Panc1 (cell line): ENCODE measurements at places on chromosomes 16 and 17. TPM values are rescaled to one million over a fixed set of nuclear protein-coding genes. Genes with fewer than 3 reads are reported as not detected.

GRCh38 chr16:4091240-4092012 is 24.8 kb downstream of the ADCY9 start:
- no peak for DNase-seq

Gene SLC5A2
- total RNA-seq: 0.15 TPM

DNA sequence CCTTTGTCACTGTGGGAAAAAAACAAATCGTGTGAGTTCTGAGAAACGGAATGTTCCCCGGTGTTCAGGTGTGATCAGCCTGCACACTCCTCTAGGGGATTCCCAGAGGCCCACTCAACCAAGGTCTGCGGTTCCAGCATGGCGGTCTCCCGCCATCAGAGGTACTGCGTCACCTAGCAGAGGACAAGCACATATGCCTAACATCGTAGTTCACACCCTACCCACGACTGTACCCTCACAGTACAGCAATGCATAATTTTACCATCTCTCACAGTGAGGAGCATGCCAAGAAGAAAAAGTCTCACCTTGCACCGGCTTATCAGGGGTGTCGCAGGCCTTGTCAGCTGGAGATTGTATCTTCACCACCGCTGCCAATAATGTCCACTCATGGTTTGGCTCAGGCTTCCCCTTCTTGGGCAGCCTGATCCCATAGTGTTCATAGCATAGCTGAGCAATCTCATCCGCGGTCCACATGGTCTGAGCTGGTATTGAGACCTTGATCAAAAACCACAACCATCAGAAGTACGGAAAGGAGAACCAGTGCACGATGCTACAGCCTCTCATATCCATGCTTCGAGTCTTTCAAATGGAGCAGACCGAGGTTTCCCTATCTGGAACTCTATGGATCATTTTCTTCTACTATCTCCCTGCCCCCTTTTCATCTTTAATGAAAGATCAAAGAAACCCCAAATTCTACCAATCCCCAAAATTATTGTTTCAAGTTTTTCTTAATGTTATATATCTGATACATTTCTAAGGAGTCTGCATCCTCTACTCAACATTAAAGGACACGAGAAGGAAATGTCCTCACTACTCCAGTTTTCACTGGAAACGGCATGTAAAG is 2.5 kb downstream of the ADAT1 start:
- no peak for DNase-seq

DNA sequence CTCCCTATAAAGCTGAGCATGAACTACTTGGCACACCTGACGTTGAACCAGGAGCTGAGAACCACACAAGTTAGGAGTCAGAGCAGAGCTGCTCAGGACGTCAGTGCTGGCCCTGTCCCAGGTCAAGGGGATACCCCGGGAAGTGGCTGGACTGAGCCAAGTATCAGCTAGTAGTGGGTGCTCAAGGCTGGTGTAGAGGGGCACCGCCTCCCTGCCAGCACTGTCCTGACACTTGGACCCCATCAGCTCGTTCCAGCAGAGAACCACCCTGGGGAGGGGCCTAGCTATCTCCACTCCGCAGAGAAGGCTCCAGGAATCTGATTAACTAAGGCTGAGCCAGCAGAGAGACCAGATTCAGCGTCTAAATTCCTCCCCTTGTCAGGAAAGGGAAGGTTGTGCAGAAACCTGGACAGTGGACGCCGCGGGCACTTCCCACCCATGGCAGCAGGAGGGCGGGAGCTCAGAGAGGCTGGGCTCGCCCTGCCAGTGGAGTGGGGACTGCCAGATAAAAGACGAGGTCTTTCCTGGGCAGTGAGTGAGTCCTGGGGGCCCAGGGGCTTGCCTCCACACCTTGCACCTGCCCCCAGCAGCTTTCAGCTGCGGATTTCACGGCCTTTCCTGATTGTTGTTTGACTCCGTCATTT is 21.0 kb downstream of the C16orf90 start:
- no peak for DNase-seq

DNA sequence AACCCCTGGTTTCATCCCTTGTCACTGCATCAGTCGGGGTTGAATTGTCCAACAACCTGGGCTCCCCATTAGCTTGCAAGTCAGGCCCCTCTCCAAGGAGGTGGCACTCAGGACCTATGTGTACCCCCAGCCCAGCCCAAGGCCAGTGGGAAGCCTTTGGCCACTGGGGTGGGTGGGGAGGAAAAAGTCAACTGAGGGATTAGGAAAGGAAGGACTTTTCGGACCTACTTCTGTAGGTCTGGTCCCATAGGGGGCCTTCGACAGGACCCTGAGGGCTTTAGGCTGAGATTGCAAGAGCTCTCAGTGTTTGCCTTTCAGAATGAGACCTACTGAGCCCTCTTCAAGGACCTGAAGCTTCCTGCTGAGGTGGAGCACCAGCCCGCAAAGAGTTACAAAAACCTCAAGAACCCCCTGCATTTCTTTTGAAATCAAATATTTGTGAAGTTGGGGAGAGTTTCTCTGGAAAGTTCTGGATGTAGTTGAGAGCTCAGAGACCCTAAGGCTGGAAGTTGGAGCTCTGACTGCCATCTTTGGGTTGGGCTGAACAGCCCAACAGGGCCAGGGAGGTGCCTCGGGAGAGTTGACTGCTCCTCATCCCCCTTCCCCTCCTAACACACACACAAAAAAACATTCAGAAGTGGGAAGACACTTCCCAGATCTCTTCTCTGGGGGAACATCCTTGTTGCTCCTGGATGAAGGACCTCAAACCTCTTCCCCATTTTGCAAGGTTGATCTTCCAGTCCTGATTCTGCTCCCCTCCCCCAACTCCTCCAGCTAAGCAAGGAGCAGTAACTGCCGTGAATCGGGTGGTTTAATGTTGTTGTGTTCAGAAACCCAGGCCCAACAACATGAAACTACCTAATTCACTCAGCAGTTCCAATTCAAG is 5.8 kb upstream of the HOXB9 start:
- no peak for DNase-seq

Gene GH1
- total RNA-seq: not detected

- DNase-seq: no peak
These were observed 48.0 kb upstream of the CDYL2 start for GRCh38 chr16:80852261-80852872.

- no peak for DNase-seq
These were observed 32.7 kb downstream of the LITAF start for GRCh38 chr16:11554053-11554452.

DNA sequence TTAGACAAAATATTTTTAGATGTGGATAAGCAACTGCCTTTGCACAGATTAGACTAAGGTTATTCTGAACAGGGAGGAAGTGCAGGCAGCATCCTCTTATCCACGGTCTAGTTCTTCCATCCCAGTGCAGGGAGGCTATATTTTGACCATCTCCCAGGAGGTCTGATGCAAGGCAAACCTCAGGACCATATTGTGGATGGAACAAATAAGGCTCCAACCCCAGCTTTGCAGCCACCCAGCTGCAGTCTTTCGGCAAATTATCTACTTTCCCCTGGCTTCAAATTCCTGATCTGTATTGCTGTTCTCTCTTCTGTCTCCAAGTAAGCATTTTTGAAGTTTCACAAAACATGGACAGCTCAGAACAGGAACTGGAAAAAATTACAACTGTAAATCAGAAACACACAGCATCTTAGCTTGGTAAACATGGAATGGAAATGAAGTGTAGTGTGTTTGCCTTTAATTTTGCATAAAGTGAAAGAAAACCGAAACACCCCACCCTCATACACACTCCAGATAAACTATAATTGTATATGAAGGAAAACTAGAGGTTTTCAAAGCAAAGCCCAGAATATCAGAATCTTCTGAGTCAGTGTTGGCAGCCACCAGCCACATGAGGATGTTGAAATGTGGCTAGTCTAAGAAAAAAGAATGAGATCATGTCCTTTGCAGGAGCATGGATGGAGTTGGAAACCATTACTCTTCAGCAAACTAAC is 33.5 kb upstream of the MON1B start:
- no peak for DNase-seq

GRCh38 chr17:20010099-20010863 is 1.1 kb downstream of the SPECC1 start:
- DNase-seq: peak; percentile 76

DNA sequence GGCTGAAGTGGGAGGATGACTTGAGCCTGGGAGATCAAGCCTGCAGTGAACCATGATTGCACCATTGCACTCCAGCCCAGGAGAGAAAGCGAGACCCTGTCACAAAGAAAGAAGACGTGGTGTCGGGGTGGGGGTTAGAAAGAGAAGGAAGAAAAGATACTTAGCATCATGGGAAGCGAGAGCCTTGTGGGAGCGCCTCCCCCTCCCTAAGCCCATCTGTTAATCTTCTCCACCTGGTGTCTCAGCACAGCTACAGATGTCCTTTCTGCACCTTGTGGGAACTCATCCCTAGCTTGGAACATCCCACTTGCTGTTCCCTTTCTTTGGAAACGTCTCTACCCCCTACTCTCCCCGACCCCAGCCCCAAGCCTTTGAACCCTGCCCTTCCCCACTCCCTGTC is 6.0 kb downstream of the ZNF688 start:
- DNase-seq: no peak

Gene MPDU1
- 47.1 TPM for total RNA-seq

DNA sequence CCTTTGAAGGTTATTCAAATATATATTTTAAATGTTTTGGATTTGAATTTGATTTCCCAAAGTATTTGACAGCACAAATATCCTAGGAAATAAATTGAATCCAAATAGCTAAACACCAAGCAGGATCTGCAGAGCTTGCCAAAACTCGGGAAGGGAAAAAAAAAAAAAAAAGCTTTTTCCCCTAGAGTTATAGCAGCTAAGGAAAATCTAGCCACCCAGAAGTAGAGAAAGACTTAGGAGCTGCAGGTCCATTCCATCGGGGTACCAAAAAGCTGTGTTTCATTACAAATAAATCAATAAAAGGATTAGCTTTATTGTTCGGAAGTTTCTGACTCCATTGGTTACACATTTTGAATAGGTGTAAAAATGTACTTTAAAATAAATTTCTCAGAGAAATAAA is 19.3 kb downstream of the HSF5 start:
- DNase-seq: no peak

- no peak for DNase-seq
These were observed 29.4 kb upstream of the ATP2A3 start for GRCh38 chr17:3993493-3994220.

Gene KRTAP2-3
- not detected for total RNA-seq

Gene SEPTIN12
- total RNA-seq: not detected

DNA sequence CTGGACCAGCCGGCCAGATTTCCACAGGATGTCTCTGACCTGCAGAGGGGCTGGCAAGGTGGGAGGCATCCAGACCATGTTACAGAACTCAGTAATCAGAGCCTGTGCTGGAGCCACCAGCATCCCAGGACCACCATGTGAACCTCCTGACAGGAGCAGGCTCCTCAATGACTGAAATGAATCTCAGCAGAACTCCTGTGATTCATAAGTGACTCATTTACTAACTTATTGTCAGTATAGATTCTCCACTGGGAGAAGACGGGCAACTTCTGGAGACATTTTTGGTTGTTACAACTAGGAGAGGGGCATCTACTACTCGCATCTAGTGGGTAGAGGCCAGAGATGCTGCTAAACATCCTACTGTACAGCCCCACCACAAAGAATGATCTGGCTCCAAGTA is 3.1 kb upstream of the WWOX start:
- DNase-seq: no peak

DNA sequence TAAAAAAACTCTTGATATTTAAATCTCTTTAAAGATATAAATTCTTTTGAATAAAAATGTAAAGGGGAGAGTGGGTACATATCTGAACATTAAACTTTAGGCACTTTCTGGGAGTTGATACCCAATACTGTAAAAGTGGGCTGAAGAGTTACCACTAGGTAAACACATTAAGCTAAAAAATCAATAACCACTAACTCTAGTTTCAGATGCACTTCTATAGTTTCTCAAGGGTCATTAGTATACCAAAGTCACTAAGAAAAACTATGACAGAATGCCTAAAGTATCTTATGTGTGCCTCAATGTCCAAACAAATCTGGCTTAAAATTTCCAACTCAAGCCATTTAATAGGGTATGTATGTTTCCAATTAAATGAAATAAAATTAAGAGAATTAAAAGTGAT is 13.1 kb upstream of the CFDP1 start:
- no peak for DNase-seq

DNA sequence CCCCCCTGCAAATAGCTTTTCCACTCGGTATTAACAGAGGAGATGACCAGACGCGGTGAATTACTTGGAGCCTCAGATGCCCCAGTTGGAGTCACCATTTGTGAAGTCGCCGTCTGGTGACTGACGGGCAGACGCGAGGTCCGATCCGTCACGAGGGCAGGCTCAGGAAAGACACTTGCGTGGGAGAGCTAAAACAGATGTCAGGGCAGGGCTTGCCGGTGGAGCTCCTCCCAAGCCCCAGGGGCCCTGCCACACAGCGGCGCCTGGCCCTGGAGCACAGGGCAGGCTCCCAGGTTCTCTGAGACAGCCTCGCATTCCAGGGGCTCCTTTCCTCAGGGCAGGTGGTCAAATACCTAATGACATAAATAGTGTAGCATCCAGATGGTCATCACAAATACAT is 348.3 kb downstream of the C16orf95 start:
- no peak for DNase-seq

GRCh38 chr16:69501956-69502745 is 63.6 kb upstream of the NFAT5 start:
- no peak for DNase-seq

Gene CNTNAP4
- not detected for total RNA-seq

Gene RGS11
- 10.2 TPM for total RNA-seq

- DNase-seq: no peak
These were observed 6.3 kb downstream of the G6PC1 start for GRCh38 chr17:42906772-42907446.

GRCh38 chr17:3744014-3744413 is 20.3 kb downstream of the HASPIN start:
- DNase-seq: no peak

DNA sequence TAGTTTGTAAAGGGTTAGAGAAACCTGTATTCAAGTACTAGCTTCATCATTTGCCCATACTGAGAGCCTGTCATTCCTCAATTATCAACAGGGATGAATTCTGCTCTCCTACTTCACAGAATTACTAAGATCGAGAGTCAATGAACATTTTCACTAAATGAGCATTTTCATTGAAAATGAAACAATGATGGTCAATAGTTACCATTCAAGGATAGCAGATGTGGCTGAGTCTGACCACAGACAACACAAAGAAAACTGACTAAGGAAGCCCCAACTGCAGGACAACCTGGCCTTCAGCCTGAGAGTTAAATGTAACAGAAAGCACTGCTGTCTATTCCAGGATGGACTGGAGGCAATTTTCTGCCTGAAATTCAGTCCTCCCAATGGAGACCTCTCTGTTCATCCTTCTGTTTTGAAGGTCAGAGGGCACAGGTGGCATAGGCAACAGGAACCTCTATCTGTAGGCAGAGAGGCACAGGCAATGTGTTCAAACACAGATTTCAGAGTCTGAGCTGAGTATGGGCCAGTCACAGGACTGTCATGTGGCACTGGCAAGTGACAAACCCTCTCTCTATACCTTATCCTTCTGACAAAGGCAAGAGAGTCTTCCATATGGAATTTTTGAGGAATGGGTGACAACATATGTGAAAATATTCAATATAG is 19.5 kb downstream of the TRAF4 start:
- DNase-seq: no peak

- no peak for DNase-seq
These were observed 40.8 kb upstream of the ENDOV start for GRCh38 chr17:80374039-80374731.

GRCh38 chr17:69042308-69042707 is 18.4 kb downstream of the ABCA9 start:
- no peak for DNase-seq

Gene TLCD3B
- 3.5 TPM for total RNA-seq
